ENCODE measurements at places on chromosomes 7 and 10.
A peak's percentile ranks its signal among the peaks of the same experiment; 100 is the strongest.

- DNase-seq = no peak
Observed at GRCh38 chr10:62016623-62017490, 115.4 kb downstream of the ARID5B start.

- peak; percentile 81 for DNase-seq
Observed at GRCh38 chr7:6026011-6026819, 5.0 kb upstream of the ANKRD61 start.

- no peak for DNase-seq
Observed at GRCh38 chr7:25122373-25122772, 2.7 kb downstream of the CYCS start.

GRCh38 chr7:101432316-101432715, 69.6 kb downstream of the COL26A1 start:
- no peak for DNase-seq

DNA sequence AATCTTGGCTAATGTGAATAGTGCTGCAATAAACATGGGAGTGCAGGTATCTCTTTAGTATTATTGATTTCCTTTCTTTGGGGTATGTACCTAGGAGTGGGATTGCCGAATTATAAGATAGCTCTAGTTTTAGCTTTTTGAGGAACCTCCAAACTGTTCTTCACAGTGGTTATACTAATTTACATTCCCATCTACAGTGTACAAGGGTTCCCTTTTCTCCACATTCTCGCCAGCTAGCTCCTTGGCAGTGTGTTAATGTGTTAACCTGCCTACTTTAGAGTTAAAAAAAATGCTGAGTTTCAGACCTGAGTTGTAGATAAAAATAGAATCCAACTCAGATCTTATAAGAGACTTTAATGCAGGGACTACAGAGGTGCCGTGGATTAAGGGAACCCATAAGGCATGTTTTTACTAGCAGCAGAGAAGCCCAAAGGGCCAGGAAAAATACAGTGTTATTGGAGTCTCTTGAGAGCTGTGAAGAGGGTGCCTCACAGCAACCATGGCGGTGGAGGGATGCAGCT, 35.4 kb downstream of the CDK13 start:
- DNase-seq = no peak

DNA sequence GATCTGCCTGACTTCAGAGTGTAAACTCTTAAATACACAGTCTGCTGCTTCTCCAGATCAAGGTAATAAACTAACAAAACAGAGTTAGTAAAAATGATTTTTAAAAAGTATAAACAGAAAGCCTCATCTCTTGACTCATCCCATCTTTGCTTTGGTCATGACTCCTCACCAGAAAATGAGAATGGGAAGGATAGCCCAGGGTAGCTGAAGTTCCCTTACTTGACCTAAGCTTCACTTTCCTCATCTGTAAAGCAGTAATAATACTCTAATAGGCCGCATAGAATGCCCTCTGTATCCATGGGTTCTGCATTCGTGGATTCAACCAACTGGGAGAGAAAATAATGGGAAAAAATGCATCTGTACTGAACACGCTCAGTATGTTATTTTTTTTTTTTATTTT, 11.3 kb upstream of the SLC25A28 start:
- no peak for DNase-seq

- DNase-seq = no peak
Observed at GRCh38 chr7:1785839-1786238, 115.8 kb downstream of the ELFN1 start.

- DNase-seq = no peak
Observed at GRCh38 chr7:41501466-41501865, 201.4 kb downstream of the INHBA start.

DNA sequence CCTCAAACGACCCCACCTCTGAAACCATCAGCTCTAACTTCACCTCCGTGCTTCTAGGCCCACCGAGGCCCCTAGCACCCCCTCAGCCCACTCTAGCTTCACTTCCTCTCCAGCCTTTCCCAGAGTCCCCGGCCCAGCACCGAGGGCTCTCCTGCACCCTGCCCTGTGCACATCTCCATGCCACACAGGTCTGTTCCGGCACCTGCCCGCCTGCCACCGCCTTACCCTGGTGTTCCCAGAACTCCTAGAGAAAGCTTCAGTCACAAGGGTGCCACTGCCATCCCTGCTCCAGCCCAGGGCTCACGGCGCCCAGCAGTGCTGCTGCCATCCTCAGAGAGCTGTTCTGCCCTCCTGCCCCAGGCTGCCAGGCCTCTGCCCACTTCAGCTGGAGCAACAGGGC, 61.3 kb upstream of the INSIG1 start:
- DNase-seq = no peak

DNA sequence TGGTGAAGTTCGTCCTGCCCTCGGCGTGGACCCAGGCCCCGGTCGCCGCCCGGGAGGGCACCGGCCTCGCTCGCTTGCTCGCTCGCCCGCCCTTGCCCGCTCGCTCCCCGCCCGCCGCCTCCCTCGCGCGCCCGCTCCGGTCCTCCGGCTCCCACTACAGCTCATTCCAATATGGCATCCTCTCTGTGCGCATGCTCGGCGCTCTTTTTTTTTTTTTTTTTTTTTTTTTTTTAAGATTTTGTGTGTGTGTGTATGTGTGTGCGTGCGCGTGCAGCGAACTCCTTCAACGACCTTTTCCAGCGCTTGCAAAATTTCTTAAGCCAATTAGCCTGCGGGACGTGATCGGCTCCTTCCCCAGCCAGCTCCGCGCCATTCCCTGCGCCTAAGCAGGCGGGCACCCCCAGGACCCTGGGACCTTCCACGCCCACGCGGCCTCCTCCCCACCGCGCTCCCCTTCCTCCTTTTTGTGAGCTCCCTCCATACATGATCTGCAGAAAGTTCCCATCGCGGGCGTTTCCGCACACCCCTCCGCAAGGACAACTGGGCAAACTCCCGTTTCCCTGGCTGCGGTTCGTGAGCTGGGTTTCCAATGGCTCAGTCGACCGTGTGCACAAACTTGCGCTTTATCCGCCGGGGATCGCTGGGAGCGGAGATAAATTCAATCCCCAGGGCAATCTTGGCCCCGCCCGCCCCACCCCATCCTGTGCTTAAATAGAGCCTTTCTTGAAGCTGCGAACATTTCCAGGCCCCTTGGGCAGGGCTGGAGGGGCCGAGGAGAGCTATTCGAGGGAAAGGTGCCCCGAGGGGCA, at the start of gene SFMBT2:
SFMBT2 (minus strand) TSS at position 173 of the 809 bp plus-strand sequence. CDS start 29,136 bp downstream, outside the sequence.
- peak; percentile 41 for DNase-seq

DNA sequence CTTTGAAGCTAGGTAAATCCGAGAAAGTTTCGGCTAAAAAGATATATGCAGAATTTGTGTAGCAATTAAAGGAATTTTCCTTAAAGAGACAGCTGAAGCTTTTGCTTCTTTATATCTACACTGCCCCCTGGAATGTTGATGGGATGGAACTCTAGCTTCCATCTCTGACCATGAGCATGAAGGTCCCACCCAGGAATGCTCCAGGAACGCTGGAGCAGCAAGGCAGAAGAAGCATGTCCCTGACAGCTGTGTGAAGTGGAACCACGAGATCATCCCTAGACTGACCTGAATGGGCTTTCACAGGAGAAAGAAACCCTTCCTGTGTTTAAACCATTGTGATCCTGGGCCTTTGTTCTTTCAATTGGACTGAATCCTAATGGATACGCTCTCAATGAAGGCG, 99.7 kb upstream of the NOBOX start:
- DNase-seq = no peak

DNA sequence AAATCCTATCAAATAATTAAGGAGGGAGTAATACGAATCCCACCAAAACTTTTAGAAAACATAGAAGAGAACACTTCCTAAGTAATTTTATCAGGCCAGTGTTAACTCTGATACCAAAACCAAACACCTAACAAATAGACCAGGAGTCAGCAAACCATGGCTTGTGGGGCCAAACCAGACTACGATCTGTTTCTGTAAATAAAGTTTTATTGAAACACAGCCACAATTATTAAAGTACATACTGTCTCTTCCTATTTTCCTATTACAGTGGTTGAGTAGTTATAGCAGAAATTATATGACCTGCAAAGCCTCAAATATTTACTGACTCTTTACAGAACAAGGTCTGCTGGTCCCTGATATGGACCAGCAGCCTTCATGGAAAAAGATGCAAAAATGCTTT, 73.1 kb upstream of the ELN start:
- DNase-seq = no peak

DNA sequence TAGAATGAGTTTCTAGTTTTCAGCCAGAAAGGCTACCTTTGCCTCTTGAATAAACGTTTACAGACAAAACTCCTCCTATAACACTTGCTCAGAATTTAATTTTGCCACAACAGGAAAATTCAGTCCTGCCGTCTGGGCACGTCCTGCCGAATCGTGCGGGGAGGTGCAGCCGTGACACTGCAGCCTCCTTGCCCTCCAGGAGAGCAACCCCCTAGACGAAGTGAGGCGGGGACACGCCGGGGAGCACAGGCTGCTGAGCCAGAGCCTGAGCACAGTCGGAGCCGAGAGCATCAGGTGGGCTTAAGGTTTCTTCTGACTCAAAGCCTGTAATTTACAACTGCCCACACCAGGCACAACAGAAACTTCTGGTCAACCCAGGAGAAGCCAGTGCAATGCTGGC, 102.3 kb downstream of the DYNC2I1 start:
- DNase-seq = no peak

- no peak for DNase-seq
Observed at GRCh38 chr7:79282070-79282694, 171.3 kb downstream of the MAGI2 start.

DNA sequence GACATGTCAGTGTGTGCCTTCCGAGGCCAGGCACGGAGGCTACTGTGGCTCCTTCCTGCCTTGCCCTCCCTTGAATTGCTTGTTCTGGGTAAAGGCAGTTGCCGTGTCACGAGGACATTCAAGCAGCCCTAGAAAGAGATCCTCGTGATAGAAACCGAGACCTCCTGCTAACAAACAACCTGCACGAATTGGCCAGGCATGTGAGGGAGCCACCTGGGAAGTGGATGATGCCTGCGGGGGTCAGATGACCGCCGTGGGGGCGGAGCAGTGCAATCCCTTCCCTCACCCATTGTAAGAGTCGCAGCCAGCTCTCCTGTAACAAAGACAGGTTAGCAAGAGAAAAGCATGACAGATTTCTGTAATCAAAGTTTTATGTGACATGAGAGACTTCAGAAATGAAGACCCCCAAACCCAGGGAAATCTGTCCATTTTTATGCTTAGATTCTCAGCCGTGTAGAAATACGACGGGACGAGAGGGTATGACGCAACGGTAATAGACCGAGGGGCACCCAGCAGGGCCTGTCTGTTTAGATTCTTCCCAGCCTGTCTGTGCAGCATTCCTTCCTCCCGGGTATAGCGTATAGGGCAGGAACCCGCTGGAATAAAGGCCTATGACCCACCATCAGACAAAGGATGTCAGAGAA, 241.7 kb downstream of the GATA3 start:
- no peak for DNase-seq

GRCh38 chr7:151379534-151380198, 30.2 kb downstream of the WDR86 start:
- DNase-seq = no peak

GRCh38 chr10:8556321-8556720, 501.8 kb downstream of the GATA3 start:
- no peak for DNase-seq

DNA sequence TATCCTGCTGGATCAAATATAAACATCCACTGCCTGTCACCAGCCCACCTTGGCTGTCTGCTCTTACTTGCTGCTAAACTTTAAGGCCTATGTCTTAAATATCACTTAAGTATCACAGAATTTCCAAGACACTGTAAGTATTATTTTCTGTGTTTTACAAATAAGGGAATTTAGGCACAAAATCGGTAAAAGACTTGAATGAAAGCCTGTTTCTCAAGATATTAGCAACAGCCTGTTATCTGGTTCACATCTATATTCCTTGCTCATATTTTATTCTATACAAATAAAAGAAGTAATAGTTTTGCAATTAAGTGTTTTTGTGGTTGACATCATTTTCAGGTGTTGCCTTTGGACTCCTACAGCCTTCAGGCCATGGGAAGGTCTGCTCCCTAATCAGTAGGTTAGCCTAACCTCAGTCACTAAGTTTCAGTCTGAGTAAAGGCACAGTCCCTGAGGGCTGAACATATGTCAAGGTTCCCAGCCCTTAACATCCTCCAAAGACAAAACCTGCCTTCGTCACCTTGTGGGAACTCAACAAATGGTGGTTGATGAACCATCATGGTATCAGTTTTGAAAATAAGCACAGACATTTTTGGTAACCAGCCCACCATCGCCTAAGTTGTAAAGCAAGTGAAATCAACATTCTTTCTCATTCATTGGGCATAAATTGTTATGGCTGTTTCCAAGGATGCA, 127.1 kb downstream of the CREB5 start:
- no peak for DNase-seq

DNA sequence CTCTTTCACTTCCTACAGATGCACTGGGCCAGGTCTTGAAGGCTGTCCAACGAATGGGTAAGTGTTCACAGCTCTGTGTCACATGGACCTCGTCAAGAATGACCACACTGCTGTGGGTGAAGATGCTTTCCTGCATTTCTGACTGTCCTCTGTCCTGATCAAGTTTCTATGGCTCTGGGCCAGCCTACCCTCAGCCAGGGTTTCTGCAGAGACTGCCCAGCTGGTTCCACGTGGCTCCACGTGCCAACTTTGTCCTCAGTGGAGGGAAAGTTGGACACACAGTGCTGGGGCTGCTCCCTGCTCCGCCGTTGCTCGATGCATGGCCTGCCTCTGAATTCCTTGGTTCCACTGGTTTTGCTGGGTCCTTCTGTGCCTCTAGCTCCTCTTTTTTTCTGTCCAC, 152.3 kb downstream of the EGFR start:
- no peak for DNase-seq

- DNase-seq = no peak
Observed at GRCh38 chr10:29784175-29784773, 149.5 kb upstream of the SVIL start.

DNA sequence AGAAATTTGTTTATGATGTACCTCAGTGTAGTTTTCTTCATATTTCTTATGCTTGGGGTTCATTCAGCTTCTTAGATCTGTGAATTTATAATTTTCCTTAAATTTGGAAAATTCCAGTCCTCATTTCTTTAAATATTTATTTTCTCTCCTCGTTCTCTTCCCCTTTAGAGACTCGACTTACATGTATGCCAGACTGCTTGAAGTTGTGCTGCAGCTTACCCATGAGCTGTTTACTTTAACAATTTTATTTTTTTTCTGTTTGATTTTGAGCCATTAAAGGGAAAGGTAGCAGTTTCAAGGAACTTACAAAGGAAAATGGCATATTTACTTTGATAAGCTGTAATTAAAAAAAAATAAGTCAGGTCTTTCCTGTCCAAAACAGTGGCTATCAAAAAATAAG, 123.0 kb upstream of the ZNF32 start:
- DNase-seq = no peak

Data from T-helper 1 cell (primary cell).